Stimulated activated naive B cell treated with anti-CD40 and anti-IgM and Interleukin-4, amounts not matched to agents 10 μg/mL and 1 μg/mL and 100 μg/mL, for 72 hours (primary cell): ENCODE measurements at places on chromosomes 5 and 9.

GRCh38 chr5:19401032-19401431 is 587.0 kb downstream of the CDH18 start:
- DNase-seq: no peak

DNA sequence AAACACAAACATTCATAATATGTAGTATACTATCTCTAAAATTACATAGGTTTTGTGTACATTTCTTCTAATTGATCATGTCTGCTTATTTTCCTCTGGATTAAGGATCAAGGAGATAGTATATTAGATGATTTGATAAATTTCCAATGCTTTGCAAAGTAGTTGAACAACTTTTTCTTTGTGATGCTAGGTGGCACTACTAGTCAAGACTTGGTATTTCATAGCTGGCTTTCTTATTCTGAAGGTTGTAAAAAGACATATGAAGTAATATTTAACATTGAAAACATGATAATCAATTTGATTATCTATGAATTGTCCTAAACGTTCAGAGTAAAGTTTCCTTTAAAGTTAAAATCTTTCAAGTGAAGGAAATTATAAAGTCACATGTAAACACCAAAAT is 106.1 kb upstream of the FGF10 start:
- DNase-seq: no peak

GRCh38 chr5:159240301-159240870 is 22.7 kb upstream of the UBLCP1 start:
- no peak for DNase-seq

GRCh38 chr5:177444106-177445051 is 2.2 kb upstream of the PRR7 start:
- DNase-seq: no peak

DNA sequence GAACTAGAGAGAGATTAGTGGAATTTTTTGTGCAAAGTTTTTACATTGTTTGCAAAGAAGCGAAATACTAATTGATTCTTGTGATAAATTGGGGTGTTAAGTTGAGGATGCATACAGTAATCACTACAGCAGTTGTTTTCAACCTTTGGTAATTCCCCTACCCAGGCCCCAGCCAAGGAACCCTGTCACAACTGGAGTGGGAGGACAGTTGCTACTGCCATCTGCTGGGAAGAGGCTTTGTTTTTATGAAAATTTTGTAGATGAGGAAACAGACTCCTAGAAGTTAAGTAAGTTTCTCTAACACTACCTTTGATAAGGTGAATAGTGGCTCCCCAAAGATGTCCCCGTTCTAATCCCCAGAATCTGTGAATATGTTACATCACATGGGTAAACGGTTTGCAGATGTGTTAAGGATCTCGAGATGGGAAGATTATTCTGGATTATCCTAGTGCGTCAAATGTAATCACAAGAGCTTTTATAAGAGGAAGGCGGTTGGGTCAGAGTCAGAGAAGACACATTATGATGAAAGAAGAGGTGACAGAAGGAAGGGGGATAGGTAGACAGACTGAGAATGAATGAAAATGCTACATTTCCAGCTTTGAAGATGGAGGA is 34.0 kb upstream of the PPP1R2B start:
- no peak for DNase-seq

- no peak for DNase-seq
Observed at GRCh38 chr5:115583474-115583873, 18.8 kb downstream of the TICAM2 start.

DNA sequence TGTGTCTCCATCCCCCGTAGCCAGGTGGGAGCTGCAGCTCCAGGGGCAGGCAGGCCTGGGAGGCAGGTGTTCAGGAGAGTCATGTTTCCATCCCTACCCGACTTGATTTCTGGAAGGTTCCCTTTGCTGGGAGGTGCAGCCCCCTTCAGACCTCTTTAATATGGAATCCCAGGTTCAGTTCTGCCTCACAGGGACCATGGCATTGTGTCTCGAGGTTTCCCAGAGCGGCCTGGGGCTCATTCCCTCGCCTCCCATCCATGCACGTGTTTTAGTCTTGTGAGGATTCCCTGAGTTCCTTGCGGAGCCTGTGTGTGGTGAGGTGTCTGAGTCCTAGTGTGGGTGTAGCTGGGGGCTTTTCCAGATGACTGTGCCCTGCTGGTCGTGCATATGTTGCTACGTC is 16.5 kb upstream of the AHRR start:
- no peak for DNase-seq

GRCh38 chr5:180128671-180129261 is 57.2 kb upstream of the RNF130 start:
- no peak for DNase-seq

GRCh38 chr5:27706832-27707231 is 668.4 kb upstream of the CDH9 start:
- DNase-seq: no peak

DNA sequence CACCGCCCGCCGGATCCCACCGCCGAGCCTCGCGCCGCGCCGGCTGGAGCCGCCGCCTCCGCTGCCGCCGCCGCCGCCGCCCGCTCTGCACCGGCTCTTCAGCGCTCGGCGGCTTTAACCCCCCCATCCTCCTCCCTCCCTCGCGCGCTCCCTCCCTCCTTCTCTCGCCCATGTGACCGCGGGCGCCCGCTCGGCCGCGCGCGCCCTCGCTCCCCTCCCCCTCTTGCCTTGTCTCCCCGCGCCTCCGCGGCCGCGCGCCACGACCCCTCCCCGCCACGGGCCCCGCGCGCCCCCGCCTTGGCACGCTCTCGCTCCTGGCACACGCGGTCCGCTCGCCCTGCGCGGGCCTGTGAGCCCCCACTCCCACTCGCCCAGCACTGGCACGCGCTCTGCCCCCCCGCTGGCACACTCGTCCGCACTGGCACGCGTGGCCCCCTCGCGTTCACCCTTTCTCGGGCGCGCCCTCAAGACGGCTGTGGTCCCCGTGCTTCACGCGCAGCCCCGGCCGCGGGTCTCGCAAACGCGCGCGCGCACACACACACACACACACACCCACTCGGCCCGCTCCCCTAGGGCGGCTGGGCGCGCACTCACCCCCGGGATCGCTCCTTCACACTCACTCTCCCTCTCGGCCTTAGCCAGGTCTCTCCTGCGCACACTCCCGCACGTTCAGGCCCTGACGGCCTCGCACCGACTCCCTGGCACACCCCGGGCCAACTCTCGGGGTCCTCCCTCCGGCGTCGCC is at the start of gene CNTFR:
TSS of gene CNTFR (minus strand) at position 89 of the 745 bp plus-strand sequence. CDS start 20,743 bp downstream, outside the sequence.
- no peak for DNase-seq

GRCh38 chr9:110192531-110193261 is 15.3 kb downstream of the C9orf152 start:
- no peak for DNase-seq

DNA sequence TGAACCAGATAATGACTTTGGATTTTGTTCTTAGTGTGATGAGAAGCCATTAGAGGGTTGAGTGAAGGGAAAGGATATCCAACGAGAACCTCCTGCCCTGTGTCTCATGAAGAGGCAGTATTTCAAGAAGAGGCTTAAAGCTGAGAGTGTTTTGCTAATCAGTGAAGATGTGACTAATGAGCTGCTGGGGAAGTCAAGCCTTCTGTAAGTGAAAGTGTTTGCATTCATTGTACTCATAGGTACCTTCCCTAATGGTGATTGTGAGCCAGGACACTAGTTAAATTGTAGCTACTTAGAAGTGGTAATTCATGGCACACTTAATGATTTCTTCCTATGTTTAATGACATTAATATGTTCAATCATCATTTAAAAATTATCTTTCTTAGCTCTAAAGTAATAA is 23.7 kb downstream of the PIP5K1B start:
- no peak for DNase-seq
